ENCODE measurements at places on chromosomes 11 and 22. TPM values are rescaled to one million over a fixed set of nuclear protein-coding genes. Genes with fewer than 3 reads are reported as not detected.

The C1QTNF5 gene
- 0.63 TPM for total RNA-seq

The FXYD2 gene
- total RNA-seq: 2.5 TPM

The NF2 gene
- 25.7 TPM for total RNA-seq

The ZC3H12C gene
- 4.1 TPM for total RNA-seq

The EHD1 gene
- total RNA-seq: 39.7 TPM

The TRIM29 gene
- not detected for total RNA-seq

The YPEL1 gene
- total RNA-seq: 33.1 TPM

The UPK2 gene
- not detected for total RNA-seq

- no peaks in the 10 kb centered on the region for H3K36me3 ChIP-seq
- H3K4me3 ChIP-seq: no peak overlapping the region
- H3K27ac ChIP-seq: no peak overlapping the region
- no peak for DNase-seq
- H3K4me1 ChIP-seq: no peaks in the 10 kb centered on the region
Observed at GRCh38 chr11:7165911-7166310, 77.1 kb downstream of the RBMXL2 start.

DNA sequence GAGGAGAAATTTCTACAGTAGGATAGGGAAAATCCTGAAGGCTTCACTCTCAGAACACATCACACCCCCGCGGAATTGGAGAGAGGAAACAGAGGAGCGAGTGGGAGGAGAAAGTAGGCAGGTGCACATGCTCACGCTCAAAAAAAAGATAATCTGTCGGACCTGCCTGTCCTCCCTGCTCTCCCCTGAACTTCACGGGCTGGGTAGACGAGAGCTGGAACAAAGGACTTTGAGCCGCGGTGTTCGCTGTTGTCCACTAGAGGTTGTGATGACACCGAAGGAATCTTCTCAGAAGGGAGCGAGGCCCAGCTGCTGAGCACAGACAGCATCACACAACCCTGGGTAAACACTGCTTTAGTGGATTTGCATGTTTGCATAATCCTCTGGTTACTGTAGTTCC, 5.0 kb downstream of the SEZ6L start:
- no peak overlapping the region for H3K27ac ChIP-seq
- peak; percentile 91 for DNase-seq
- H3K36me3 ChIP-seq: peaks cover 5% of the 10 kb centered on the region
- peaks cover 22% of the 10 kb centered on the region for H3K27me3 ChIP-seq
- H3K4me1 ChIP-seq: peaks cover 4% of the 10 kb centered on the region

DNA sequence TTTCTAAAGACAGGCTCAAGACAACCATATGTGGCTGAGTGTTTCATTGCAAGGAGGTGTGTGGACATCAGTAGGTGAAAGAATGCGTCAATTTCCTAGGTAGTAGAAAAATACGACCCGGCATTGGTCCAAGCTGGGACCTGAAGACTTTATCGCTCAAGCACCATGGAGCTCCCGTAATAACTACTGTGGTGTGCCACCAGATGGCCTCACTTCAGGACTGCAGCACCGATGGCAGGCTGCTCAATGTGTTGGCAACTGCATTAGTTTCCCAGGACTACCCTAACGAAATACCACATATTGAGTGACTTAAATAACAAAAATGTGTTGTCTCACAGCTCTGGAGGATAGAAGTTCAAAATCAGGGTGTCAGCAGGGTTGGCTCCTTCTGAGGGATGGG, 72.4 kb upstream of the FAT3 start:
- no peak overlapping the region for H3K27ac ChIP-seq
- H3K36me3 ChIP-seq: no peaks in the 10 kb centered on the region
- H3K4me1 ChIP-seq: no peaks in the 10 kb centered on the region
- H3K4me3 ChIP-seq: no peak overlapping the region
- peak; percentile 82 for DNase-seq

- H3K27ac ChIP-seq: no peak overlapping the region
- H3K27me3 ChIP-seq: no peaks in the 10 kb centered on the region
- DNase-seq: no peak
- H3K36me3 ChIP-seq: peaks cover 97% of the 10 kb centered on the region
Observed at GRCh38 chr11:68574308-68574707, 110.0 kb upstream of the GAL start.

DNA sequence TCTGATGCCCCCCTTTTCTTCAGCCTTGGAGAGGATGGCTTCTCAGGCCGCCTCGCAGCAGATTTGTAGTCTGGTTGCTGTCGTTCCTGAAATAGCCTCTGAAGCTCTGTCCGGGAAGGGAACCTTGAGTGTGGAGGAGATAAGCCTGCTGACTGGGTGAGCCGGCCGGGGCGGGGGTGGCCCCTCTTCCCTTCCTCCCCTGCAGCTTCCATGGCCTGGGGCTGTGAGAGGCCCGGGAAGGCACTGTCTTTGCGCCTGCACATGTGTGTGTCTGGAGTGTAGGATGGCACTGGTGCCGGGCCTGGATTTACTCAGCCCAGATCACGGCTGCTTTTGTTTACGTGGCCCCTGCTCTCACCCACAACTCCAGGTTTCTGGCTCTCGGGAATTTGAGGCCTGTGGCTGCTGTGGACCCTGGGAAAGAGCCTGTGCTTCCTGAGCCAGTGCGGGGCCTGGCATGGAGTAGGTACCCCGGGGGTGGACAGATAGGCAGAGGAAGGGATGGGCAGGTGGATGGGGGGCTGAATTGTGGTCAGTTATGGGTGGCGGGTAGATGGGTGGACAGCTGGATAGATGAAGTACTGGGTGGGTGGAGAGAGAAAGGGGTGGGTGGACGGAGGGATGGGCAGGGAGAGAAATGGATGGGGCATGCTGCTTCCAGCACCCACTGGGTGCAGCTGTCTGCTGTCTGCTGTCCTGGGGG, 16.6 kb downstream of the KCNQ1 start:
- no peaks in the 10 kb centered on the region for H3K36me3 ChIP-seq
- no peaks in the 10 kb centered on the region for H3K4me1 ChIP-seq
- H3K4me3 ChIP-seq: no peak overlapping the region
- peaks cover 21% of the 10 kb centered on the region for H3K27me3 ChIP-seq

DNA sequence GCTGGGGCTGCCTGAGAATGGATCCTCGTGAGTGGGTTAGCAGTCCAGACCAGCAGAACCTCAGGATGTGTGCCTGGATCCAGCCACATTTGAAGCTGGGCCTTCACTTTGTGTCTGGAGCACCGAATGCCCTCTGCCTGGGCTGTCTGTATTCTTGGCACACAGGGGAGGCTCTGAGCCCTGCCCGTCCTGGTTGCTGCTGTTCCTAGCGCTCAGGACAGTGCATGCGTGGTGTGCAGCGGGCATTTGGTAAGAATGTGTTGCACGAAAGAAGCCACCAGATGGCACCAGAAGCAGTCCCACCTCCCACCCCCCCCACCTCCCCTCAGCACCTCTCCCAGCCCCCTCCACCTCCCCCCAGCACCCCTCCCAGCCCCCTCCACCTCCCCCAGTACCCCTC, 4.1 kb upstream of the MAPK11 start:
- H3K27ac ChIP-seq: no peak overlapping the region
- H3K4me3 ChIP-seq: no peak overlapping the region
- peaks cover 11% of the 10 kb centered on the region for H3K36me3 ChIP-seq
- peaks cover 20% of the 10 kb centered on the region for H3K27me3 ChIP-seq

GRCh38 chr22:44686873-44687600, 15.0 kb upstream of the PRR5 start:
- no peak for DNase-seq
- H3K4me3 ChIP-seq: no peak overlapping the region
- H3K4me1 ChIP-seq: no peaks in the 10 kb centered on the region
- H3K27ac ChIP-seq: no peak overlapping the region
- H3K36me3 ChIP-seq: no peaks in the 10 kb centered on the region
- H3K27me3 ChIP-seq: no peaks in the 10 kb centered on the region
